ENCODE measurements at places on chromosomes 1 and 21.

- no peak for DNase-seq
These were observed 7.1 kb downstream of the ACOT7 start for GRCh38 chr1:6386371-6386949.

GRCh38 chr1:163922743-163923201 is 601.0 kb downstream of the NUF2 start:
- DNase-seq = no peak

GRCh38 chr1:9996624-9997582 is at the start of gene RBP7:
RBP7 (plus strand) TSS chr1:9997228; CDS start chr1:9997259, 31 bp downstream.
- no peak for DNase-seq

- no peak for DNase-seq
These were observed 8.4 kb upstream of the PAXBP1 start for GRCh38 chr21:32779983-32780382.

DNA sequence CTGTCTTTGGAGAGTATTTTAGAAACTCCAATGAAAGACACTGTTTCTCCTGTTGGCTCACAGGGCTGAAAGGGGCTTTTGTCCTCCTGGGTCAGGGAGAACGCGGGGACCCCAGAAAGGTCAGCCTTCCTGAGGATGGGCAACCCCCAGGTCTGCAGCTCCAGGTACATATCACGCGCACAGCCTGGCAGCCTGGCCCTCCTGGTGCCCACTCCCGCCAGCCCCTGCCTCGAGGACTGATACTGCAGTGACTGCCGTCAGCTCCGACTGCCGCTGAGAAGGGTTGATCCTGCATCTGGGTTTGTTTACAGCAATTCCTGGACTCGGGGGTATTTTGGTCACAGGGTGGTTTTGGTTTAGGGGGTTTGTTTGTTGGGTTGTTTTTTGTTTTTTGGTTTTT is 58.5 kb downstream of the LACTBL1 start:
- DNase-seq = no peak

- no peak for DNase-seq
These were observed 159.2 kb downstream of the DPYD start for GRCh38 chr1:97761637-97762036.

- DNase-seq = no peak
These were observed 164.9 kb upstream of the COA6 start for GRCh38 chr1:234208351-234208750.

- no peak for DNase-seq
These were observed 185.9 kb upstream of the EDN2 start for GRCh38 chr1:41670217-41670957.

- DNase-seq = no peak
These were observed 13.9 kb upstream of the PSMB2 start for GRCh38 chr1:35655196-35655595.

DNA sequence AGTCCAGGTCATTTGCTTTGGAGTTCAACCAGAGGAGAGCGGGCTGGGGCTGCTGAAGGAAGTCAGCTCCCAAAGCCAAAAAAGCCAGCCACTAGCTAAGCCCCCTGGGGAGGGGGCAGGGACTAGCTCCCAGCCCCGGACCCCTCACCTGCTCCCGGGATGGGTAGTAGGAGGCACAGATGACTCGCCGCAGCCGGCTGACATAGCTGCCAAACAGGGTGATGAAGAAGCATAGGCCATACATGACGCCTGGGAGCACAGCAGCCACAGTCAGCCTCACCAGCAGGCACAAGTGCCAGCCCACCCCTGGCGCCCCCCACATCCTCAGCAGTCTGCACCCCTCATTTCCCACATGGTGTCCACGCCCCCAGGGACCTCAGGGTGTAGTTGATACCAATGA is 7.4 kb downstream of the DCST2 start:
- no peak for DNase-seq

DNA sequence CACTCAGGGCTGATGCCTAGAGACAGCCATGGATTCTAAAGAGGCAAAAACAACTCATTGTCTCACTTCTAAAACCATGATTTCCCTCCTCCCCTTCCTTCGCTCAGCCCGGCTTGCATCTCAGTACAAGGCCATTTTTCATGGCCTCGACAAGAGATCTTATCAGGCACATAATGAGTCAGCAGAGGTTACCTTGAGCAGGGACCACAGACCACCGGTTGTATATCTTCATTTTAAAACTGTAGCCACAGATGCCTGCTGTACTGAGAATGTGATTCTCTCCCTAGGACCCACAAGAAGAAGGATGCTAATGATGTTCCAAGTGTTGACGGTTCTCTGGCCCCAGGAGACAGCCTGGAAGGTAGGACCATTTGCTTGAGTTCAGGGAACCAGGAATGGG is 331.9 kb downstream of the AJAP1 start:
- DNase-seq = no peak

DNA sequence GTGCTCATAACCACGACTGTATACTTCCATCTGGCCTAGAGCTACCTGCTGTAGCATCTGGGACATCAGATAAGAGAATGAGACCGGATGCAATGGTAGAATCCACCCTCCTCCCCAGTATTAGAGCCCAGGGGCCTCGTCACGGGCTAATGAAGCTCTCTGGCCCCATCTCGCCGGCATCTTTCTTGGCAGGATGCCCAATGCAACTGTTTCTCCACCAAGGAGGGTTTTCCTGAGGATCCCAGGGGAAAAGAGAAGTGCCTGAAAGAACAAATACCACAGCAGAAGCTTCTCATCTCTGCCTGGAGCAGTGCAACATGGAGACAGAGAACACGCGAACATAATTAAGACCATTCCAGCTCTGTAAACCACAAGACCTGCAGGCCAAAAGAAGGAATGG is 80.0 kb downstream of the VWA5B1 start:
- no peak for DNase-seq

- no peak for DNase-seq
These were observed 18.5 kb downstream of the FOXO6 start for GRCh38 chr1:41379738-41380130.

GRCh38 chr21:33245289-33245918 is 15.7 kb downstream of the IFNAR2 start:
- DNase-seq = no peak

DNA sequence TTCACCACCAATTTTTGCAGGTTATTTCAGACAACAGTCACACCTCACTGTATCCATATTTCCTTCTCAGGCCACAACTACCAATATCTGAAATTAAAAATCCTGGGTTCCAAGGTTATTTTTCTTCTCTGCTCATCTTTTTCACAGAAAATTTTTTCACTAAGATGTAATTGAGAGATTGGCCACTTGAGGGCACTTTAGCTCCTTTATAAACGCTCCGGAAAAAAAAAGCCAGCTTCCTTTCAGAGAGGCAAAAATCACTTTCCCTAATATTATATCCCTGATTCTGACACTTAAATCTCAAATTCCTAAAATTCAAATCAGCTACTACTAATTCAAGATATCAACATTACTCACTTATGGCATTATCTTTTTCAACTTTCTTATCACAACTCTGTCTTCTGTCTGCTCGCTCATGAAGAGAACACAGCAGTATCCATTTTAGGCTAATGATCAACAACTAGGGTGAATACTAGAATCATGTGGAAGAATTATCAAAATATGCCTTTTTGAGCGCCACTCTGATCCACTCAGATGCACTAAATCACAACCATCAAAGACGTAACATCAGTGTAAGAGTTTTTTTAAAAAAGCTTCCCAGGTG is 101.4 kb upstream of the RGS1 start:
- DNase-seq = no peak

GRCh38 chr1:81650776-81651175 is 150.0 kb upstream of the ADGRL2 start:
- DNase-seq = no peak

DNA sequence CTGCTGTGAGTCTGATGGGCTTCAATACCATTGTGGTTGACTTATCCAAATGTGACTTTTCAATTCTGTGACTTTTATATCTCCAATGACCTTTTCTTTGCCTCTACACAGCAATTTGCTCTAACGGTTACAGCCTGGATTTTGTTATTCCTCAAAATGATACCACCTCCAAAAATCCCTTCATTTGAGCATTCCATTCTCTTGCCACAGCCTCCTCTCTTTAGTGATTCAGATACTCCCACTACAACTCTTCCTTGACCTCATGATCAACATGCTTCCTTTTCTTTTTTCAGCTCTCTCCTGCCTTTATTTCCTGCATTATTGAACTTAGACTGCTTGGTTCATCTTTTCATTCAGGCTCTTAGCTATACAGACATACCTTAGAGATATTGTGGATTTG is 16.6 kb upstream of the IL19 start:
- no peak for DNase-seq

- no peak for DNase-seq
These were observed 474.7 kb downstream of the LMO4 start for GRCh38 chr1:87803375-87803774.
